Fibroblast of skin of right biceps (primary cell): ENCODE measurements at places on chromosomes 12 and 14.

GRCh38 chr14:50600849-50601248, 40.9 kb downstream of the ATL1 start:
- DNase-seq: no peak

DNA sequence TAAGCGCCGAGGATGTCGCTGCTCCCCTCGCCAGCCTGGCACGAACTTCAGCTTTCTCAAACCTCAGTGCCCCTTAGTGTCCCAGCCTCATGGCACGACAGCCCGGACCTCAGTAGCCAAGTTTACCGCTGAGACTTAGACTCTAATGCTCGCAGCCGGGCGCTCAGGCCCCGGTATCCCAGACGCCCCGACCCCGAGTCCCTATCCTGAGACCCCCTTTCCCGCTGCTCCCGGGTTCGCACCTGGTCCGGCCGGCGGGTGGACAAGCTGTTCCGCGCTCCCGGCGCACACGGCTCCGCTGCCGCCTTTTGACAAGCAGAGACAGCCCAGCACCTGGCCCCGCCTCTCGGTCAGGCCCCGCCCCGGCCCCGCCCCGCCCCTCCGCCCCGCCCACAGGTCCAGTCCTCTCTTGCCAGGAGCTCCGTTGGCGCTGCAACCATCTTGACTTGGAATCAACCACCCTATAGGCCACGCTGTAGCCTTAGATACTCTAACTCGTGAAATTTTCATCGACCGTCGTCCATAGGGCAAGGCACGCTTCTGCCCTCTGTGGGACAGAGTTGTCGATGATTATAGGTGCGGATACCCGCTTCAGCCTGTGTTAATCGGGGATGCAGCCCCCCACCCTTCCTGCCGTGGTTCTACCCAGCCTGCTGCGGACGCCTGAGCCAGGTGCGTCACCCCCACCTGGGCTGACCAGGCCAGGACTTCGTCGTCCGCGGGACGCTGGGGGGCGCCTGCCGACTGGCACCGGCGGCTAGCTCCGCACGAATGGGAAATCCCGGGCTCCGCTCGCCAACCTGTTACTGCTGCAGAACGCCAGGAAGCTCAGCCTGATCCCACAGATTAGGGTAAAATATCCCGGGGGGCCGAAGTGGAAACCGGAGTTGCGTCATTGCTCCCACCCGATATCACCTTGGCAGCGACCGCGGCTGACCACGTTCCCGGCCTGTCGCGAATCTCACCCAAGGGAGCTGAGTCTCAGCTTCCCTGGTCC, at the start of gene VDR:
TSS of gene VDR (minus strand) at position 282 of the 997 bp plus-strand sequence. CDS start 25,881 bp downstream, outside the sequence.
- peak; percentile 76 for DNase-seq

DNA sequence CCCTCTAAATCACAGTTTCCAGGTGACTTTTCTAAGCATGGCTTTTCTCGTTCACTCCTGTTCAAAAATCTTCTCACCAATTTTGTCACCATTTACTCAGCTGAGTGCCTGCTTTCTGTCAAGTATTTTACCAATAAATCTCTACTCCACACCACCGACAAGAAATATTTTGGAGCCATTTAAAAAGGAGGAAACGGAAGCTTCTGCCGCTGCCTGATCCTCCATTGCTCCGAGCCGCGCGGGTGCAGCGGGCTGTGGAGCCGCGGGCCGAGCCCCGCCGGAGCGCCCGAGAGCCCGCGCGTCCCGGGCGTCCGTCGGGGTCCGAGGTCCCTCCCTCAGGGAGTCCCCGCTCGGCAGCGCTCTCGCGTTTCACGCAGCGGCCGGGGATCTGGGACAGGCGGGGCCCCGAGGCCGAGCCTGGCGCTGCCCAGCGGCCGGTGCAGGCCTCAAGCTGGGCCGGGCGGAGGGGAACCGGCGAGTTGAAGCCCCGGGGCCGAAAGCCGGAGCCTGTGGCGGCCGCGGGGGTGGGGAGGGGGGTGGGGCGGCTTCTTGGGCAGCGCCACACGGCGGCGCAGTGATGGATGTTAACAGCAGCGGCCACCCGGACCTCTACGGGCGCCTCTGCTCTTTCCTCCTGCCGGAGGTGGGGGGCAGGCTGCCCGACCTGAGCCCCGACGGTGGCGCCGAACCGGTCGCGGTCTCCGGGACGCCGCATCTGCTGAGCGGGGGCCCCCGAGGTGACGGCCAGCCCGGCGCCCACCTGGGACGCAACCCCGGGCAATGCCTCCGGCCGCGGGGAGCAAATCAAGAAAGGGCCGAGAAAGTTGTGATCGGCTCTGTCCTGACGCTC, 1.1 kb upstream of the HEBP1 start:
- DNase-seq: peak; percentile 66

- no peak for DNase-seq
Observed at GRCh38 chr12:6154730-6155459, 30.4 kb upstream of the VWF start.

DNA sequence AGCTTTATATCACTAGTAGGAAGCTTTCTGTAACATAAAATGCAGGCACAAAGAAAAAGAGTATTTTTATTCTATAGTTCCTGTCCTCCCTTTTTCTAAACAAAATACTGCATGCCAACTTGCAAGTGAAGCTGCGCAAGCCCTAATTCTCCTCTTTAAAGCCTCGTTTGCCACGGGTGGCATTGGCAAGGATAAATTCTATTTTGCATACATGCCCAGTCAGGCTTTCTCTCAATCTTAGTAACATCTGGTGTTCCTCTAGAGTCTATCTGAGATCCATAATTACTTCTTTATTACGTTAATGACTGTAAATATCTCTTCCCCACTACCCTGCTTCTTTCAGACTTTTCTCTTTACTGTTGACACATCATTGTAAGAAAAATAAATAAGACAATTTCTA, 97.1 kb upstream of the DAAM1 start:
- DNase-seq: no peak

- DNase-seq: no peak
Observed at GRCh38 chr12:132669166-132669879, 17.8 kb downstream of the POLE start.

DNA sequence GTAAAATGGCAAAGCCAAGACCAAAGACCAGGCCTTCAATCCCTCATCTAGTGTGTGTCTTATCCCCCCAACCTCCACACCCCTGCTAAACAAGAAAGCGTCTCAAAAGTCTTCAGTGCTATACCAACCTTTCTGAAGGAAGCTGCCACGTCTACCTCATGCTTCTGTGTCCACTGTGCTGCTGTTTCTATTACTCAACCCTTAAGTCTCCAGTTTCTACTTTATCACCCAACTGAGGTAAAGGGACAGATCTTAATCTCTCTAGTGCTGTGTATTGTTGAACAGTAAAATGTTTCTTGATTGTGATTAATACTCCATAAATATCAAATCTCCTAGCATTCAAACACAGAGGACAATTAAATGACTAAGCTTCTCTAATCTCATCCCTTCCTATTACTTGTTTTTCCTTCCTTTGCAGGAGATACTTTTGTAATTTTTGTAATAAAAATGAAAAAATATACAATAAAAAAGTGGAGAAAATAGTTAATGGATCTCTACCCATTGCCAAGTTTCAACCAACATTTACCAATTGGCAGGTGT, 23.3 kb downstream of the BTBD7 start:
- no peak for DNase-seq

DNA sequence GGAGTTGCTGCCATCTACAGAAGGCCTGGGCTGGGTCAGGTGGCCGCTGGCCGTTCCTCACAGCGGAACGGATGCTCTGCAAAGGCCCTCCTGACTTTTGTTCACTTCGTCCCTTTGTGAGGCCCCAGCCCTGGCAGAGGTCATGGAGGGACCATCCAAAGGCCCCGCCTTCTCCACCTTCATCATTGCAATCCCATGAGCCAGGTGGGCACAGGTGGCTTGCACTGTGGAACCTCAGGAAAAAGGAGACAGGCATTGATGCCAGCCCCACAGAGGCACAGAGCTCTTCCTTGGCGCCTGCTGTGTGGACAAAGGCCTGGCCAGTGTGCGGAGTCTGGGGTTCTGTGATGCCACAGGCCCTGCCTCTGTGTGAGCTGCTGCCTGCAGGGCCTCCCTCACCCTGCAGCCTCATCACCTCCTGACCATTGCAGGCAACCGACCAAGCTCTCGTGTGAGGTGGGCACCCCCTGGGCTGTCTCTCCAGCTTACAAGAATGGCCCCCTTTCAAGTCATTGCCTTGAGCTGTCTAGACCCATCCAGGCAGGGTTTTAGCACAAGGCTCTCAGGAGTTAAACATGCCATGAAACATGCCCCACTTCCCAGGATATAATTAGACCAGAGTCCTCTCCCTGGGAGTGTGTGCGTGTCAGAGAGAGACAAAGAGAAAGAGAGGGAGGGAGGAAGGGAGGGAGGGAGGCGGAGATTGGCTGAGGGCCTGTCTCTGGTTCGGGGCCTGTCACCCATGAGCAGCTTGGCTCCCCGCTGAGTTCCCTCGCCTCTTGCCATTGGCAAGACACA, 19.3 kb downstream of the NFKBIA start:
- peak; percentile 94 for DNase-seq

- no peak for DNase-seq
Observed at GRCh38 chr14:50122291-50122690, 5.9 kb upstream of the VCPKMT start.

DNA sequence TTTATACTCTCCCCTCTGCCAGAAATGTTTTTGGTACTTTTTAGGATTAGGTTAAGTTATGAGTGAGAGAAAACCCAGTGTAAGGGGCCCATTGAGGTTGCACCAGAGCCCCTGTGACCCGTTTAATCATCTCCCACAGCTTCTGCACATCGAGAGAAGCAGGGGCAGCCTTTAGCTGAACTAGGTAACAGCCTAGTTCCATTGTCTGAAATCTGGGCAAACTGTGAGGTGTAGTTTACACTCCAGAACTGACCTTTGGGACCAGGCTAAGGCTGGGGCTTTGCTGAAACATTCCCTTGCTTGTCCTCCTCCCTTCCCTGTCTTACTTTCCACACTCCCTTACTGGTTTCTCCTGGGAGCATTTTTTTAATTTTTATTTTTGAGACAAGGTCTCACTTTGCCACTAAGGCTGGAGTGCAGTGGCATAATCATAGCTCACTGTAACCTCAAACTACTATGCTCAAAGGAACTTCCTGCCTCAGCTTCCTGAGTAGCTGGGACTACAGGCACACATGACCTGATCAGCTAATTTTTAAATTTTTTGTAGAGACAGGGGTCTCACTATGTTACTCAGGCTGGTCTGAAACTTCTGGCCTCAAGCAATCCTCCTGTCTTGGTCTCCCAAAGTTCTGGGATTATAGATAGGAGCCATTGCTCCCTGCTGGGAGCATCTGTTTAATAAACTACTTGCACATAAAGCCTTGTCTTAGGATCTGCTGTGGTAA, 25.9 kb upstream of the DHRS2 start:
- DNase-seq: no peak

GRCh38 chr14:24944800-24945199, 105.1 kb downstream of the STXBP6 start:
- no peak for DNase-seq

- no peak for DNase-seq
Observed at GRCh38 chr12:39763890-39764169, 144.2 kb upstream of the ABCD2 start.

DNA sequence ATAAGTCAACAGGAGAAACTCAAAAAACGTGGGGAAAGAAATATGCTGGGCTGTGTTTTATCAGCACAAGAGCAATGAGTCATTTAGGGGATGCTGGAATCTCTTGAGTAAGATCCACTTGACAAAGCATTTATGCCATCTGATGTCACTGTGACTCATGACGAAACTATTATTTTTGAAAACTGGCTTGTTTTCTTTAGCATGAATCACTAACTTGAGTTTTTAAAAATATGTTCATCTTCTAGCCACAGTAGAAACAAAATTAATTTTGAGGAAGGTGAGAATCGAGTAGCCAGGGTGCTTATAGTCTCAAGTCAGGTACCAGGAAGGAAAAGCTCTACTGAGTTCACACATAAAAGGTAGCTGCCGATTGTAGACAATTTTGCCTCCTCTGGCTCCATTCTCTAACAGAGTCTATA, 456.2 kb upstream of the MGAT4C start:
- peak; percentile 99 for DNase-seq

DNA sequence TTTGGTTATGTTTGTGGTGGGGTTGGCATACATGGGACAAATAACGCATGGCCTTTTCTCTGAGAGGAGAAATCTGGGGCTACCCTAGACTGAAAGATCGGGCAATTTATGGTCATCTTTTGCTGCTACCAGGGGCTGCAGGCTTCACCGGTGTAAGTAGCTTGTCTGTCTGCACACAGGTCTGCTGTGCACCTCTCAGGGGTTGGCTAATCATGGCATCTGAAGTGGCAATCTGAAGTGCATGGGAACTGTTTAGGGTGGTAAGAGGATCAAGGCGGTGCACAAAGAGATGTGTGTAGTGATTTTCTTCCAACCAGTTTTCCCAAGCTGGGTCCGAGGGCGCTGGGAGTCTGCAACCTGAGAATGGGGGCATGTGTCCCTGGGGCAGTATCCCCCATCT, 141.3 kb downstream of the EMP1 start:
- no peak for DNase-seq

DNA sequence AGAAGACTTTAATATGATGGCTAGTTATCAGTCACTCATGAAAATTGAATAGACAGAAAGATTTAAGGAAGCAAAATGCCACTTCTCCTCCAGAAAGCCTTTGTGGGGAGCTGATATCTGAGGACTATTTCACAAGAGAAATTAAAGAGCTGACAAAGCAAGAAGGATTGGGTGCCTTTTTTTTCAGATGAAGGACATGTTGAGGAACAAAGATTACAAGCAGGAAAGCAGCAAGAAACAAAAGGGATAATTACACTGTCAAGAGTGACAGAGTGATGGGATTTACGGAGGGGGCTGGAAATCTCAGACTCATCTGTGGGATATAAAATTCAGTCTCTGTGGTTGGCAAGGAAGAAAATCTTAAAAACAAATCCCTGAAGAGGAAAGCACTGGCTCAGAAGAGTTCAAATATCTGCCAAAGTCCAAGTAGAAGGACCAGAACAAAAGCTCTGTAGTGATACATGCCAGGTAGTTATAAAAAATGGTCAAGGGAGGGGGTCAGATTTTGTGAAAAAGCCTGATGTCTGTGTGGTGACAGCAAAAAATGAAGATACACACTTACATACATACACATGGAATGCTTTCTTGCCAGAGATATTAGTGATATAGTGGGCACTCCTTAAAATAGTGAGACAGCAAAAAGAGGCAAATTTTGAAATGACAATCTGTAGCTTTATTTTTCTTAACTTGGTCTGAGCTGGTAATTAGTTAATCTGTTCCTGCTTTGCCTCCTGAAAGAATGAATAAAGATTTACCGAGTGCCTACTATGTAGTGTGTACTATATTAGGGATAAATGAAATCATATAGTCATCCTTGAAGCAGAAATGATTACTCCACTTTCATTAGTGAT, 62.9 kb downstream of the EPS8 start:
- peak; percentile 42 for DNase-seq

DNA sequence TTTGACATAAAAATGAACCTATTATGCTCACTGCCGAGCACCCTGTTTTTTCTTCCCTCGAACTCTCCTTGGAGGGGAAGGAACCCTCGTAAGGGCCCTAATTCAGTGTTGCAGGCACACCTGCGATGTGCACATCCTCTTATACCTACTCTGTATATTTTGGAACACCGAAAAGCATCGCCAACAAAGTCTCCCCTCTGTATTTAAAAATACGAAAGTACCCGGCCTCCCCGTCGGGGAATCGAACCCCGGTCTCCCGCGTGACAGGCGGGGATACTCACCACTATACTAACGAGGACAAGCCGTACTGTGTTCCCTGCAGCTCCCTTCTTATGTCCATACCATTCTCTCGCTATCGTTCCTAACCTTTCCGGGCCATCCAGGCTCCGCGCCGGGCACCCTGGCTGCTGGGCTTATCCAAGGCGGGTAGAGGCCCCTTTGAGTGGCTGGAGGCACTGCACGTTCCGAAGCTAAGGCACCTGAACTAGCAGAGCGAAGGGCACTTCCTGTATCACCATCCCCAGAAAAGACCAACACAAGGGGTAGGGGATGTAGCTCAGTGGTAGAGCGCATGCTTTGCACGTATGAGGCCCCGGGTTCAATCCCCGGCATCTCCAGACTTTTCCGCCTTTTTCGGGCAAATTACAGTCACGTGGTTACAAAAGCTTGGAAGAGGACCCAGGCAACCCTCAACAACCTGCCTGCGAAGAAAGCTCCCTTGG, 25.1 kb upstream of the UBC start:
- peak; percentile 98 for DNase-seq
